ENCODE measurements at places on chromosomes 2 and 18. TPM values are rescaled to one million over a fixed set of nuclear protein-coding genes. Genes with fewer than 3 reads are reported as not detected.

Gene KCNIP3
- total RNA-seq: 4.9 TPM

Gene OR6B2
- not detected for total RNA-seq

Gene SLC5A7
- total RNA-seq: not detected

Gene TEKT4
- not detected for total RNA-seq

Gene INHBB
- total RNA-seq: not detected

Gene TMEFF2
- 0.22 TPM for total RNA-seq

Gene CABLES1
- 2.7 TPM for total RNA-seq

Gene IL36A
- not detected for total RNA-seq

Gene KIAA2012
- not detected for total RNA-seq

Gene PIAS2
- total RNA-seq: 21.2 TPM

Gene CNTNAP5
- total RNA-seq: not detected

Gene C2orf72
- 0.22 TPM for total RNA-seq

Gene HOXD3
- total RNA-seq: 0.33 TPM

Gene SRD5A2
- total RNA-seq: not detected

Gene SLC4A3
- total RNA-seq: 9.5 TPM

Gene PTPRN
- total RNA-seq: 58.1 TPM

Gene RNF152
- total RNA-seq: 15.4 TPM
